ENCODE measurements at places on chromosomes 16 and 17.

GRCh38 chr16:66278111-66278531, 88.4 kb upstream of the CDH5 start:
- no peak for DNase-seq

DNA sequence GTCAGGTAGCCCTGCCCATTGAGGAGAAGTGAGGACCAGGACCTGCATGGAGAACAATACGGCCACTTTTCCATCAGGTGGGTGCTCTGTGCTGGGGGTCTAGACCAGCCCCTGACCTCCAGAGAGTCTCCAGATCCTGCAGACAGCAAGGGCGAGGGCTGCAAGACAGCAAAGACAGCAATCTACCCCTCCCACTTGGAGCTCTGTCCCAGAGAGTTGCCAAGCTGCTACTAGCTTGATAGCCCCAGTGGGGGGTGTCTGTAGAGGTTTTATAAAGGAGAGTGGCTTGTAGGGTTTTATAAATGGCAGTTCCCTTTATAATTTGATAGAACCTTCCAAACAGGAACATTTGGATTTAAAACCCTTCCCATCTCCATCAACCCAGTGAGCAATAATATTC, 16.7 kb upstream of the SLFN11 start:
- no peak for DNase-seq

- no peak for DNase-seq
These were observed 184.5 kb downstream of the NTN1 start for GRCh38 chr17:9205520-9206409.

DNA sequence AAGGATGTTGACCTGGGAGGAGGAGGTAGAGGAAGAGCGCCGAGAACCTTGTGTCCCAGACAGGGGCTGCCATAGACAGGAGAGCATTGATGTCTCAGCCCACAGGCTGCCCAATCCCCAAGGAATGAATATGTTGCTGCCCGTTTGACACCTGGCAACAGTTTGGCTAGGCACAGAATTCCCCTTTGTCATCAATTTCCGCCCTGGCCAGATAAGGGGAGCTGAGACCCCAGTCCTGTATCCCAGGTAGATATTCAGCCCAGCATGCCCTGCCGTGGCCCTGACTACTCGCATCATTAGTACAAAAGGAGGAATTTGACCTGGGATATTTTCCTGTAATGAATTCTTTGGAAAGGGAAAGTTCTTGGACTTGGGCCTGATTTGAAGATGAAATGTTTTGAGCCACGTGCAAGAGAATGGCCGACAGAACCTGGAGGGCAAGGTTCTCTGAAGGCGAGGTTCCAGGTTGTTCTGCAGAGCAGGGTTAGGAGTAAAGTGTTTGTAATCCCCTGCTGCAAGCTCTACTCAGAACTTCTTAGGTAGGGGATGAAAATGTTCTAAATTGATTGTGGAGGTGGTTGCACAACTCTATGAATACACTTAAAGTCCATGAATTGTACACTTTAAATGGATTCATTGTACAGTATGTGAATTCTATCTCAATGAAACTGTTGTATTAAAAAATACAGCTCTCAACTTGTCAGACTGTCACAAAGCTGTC, 108.8 kb downstream of the SOCS1 start:
- DNase-seq, result no peak

- no peak for DNase-seq
These were observed 22.7 kb downstream of the RNF43 start for GRCh38 chr17:58394534-58395223.

DNA sequence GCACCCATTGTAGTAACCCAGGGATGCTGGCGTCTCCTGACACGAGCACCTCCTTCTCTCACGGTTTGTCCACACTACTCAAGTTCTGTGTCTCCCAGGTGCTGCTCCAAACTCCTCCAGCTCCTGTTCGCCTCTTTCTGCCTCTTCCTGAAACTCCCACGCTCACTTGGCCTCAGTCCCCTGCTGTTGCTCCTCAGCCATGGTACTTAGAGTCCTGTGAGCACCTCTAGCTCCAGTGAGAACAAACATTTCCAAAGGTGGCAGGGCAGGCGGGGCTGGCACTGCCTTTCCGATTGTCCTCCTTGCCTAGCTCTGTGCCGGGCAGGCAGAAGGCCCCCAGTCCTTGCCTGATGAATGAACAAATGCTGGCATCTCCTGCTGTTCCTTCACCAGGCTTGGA, 146.1 kb downstream of the SDK2 start:
- no peak for DNase-seq

- DNase-seq, result no peak
These were observed 29.8 kb downstream of the GPATCH8 start for GRCh38 chr17:44473367-44473766.

DNA sequence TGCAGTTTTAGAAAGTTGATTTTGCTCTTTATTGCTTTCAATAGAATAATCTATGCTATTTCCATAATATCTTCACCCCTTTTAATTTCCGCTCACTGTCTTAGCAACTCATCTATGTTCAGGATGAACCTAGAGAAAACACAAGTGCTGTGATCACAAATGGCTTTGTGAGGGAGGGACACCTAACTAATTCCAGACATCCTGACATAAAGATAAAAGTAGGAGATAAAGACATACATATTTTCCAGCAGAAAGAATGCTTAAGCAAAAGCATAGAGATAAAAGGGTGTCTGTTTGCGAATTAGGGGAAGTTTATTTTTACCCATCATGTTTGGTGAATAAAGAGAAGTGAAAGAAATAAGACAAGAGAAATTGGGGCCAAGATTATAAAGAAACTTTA, 254.2 kb downstream of the KCNJ2 start:
- no peak for DNase-seq

- DNase-seq, result no peak
These were observed 5.9 kb upstream of the MAP2K3 start for GRCh38 chr17:21278450-21279197.

DNA sequence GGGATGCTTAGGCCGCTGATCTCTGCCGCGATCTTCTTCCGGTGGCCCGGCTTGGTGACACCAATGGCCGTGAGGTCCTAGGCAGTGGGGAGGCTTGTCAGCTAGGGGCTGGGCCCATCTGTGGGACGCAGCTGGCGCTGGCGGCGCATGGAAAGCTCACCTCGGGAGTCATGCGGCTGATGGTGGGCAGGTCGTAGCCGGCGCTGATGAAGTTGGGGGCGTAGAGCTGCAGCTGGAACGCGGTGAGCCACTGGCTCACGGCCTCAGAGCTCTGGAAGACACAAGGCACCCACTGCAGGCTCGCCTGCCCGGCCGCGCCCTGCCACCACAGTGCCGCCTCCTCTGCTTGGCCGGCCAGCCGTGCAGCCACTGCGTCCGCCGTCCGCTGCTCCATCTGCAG, 12.7 kb downstream of the CASKIN1 start:
- no peak for DNase-seq

DNA sequence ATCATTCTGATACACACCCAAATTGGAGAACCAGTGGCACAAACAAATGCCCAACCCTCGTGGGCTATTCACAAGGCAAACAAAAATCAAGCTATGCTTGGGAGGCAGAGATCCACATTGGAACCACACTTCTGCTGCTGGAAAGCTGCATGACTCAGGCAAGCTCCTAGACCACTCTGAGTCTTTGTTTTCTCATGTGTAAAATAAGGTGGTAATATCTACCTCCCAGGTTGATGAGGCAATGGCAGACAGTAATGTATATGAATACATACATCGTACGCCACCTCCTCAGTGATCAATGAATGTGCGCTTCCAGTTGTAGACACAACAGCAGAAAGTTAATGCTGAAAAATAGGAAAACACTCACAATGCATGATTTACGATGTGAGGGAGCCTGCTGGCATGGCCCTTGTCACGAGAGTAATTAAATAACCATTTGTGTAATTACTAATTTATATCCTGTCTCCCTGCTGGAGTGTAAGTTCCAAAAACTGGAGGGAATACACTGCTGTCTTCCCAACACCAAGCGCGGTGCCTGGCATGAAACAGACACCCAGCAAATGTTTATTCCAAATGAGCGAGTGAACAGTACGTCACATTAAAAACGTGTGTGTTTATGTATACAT, 69.9 kb upstream of the HSBP1 start:
- no peak for DNase-seq

DNA sequence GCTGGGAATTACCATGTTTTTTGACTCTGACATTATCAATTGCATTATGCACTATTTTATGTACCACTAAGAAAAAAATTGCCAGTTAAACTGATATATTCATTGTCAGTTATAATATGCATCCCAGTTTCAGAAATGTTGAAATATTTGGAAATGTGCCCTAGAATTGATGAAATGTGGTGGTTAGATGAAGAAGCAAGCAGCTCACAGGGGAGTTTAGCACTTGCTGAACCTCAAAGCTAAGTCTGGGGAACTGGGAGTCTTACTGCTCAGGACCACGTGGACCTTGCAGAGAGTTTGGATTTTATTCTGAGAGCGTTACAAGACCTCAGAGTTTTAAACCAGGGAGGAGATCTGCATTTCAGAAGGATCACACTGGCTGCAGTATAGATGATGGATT, 67.9 kb downstream of the TNRC6C start:
- DNase-seq, result no peak

GRCh38 chr16:30369091-30369937, 980 bp downstream of the TBC1D10B start:
- no peak for DNase-seq

DNA sequence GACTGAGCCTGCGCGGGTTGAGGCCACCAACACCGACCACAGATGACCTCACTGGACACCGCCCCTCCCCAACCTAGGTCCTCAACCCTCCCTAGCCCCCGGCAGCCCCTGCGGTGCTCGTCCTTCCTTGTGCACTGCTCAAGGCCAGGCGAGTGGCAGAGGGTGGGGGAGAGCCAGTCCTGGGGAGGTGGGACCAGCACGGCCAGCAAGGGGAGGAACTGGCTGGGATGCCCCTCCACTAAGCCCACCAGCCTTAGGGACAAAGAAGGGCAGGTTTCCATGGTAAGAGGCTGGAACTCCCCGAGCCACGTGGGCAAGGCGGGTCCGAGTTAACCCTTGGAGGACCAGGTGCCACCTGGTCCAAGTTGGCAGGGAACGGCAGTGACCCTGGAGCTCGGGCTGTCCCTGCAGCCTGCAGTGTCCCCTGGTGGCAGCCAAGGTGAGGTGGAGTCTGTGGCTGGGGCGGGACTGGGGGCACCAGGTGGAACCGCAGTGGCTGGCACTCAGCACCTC, 9.2 kb downstream of the FSCN2 start:
- peak; percentile 66 for DNase-seq

- no peak for DNase-seq
These were observed 19.7 kb downstream of the ALOX12B start for GRCh38 chr17:8067806-8068205.

GRCh38 chr16:23947838-23948237, 112.1 kb downstream of the PRKCB start:
- DNase-seq, result no peak

DNA sequence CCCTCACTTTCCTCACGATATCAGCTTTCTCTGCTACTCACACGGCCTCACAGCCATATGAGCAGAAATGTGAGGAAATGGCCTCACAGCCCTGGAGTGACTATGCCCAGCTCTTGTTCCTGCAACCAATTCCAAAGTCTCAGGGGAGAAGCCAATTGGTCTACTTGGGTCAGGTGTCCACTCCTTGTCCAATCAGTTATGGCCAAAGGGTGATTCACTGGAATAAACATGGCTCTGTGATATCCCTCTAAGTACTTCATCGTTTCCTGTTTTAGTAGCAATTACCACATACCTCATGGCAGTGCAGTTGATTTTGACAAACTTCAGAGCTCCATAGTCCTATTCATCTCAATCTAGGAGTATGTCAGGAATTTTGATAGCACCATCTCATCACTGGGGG, 195.4 kb downstream of the KATNIP start:
- peak; percentile 41 for DNase-seq

DNA sequence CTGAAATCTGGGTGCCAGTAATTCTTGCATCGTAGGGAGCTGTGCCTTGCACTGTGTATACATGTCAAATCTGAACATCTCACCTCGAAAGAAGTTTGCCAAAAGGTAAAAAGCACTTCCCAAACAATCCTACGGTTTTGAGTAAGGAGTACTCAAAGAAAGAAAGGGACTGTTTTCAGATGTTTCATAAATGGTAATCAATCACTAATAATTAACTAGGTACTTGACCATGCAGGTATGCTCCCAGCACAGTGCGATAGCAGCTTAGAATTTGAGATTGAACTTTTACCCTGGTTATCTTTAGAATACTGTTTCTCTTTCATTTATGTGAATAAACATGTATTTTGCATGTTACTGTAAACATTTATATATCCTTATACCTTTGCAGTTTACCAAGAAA, 39.0 kb downstream of the PRKCA start:
- no peak for DNase-seq

DNA sequence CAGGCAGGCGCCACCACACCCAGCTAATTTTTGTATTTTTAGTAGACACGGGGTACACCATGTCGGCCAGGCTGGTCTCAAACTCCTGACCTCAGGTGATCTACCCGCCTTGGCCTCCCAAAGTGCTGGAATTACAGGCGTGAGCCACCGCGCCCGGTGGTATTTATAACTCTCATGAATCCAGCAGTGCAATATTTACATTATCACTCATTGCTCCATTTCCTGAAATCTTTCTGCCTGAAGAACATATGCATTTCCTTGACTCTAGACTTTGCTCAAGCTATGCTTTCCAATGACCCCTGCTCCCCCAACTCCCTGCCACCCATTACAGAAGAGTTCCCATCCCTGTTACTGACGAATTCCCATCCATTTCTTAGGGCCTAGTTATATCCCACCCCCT, 19.7 kb upstream of the NDUFAB1 start:
- DNase-seq, result no peak

GRCh38 chr17:2828397-2829038, 32.3 kb downstream of the RAP1GAP2 start:
- peak; percentile 79 for DNase-seq

GRCh38 chr16:88936556-88937205, 40.3 kb downstream of the CBFA2T3 start:
- DNase-seq, result no peak

DNA sequence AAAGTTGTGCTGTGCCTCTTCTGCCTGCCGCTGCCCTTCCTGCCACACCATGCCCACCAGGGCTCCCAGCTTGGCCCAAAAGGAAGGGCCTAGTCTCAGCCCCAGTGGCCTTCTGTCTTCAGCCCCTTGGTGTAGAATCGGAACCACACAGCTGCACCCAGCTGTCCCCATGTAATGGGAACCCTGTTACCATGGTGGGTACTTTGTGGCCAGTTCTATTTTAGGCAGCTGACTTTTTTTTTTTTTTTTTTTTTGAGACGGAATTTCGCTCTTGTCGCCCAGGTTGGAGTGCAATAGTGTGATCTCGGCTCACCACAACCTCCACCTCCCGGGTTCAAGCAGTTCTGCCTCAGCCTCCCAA, 163.3 kb upstream of the GSE1 start:
- no peak for DNase-seq

- no peak for DNase-seq
These were observed 58.9 kb upstream of the MON1B start for GRCh38 chr16:77132051-77132618.
